ENCODE measurements at places on chromosomes 3 and 15. TPM values are rescaled to one million over a fixed set of nuclear protein-coding genes. Genes with fewer than 3 reads are reported as not detected.

GRCh38 chr3:130841357-130841756 is 52.5 kb upstream of the ATP2C1 start:
- no peaks in the 10 kb centered on the region for H3K36me3 ChIP-seq
- no peak overlapping the region for H3K4me3 ChIP-seq
- no peak for DNase-seq
- H3K4me1 ChIP-seq: peaks cover 28% of the 10 kb centered on the region

The ETV5 gene
- total RNA-seq: 6.5 TPM

DNA sequence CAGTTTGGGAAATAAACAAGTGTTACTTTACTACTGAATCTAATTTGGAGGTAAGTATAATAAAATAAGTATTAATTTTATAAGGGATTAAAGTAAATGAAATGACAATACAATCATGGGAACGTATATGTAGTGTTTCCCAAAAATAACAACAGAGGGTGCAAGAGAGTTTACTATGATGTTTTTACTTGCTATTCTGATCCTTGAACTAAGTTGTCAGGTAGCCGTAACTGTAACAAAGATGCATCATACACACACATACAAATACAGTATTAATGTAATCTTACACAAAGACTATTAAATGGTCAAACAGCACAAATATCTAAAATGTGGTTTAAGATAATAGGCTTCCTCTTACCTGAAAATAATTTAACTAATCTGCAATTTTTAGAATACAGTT is 311.4 kb downstream of the TBC1D5 start:
- H3K4me1 ChIP-seq: no peaks in the 10 kb centered on the region
- H3K36me3 ChIP-seq: no peaks in the 10 kb centered on the region
- H3K27me3 ChIP-seq: no peaks in the 10 kb centered on the region
- DNase-seq: no peak
- no peak overlapping the region for H3K27ac ChIP-seq
- no peak overlapping the region for H3K4me3 ChIP-seq

The ACKR4 gene
- total RNA-seq: 2.6 TPM
